Left lobe of liver (tissue), 2 donors: ENCODE measurements at places on chromosomes 2 and 18.

- peak; percentile 22 for DNase-seq
Measured at GRCh38 chr2:239671471-239671870, 270.7 kb upstream of the HDAC4 start.

GRCh38 chr2:187546762-187547333, 7.4 kb downstream of the TFPI start:
- no peak for DNase-seq

GRCh38 chr2:45746888-45747287, 95.4 kb downstream of the PRKCE start:
- DNase-seq: no peak

DNA sequence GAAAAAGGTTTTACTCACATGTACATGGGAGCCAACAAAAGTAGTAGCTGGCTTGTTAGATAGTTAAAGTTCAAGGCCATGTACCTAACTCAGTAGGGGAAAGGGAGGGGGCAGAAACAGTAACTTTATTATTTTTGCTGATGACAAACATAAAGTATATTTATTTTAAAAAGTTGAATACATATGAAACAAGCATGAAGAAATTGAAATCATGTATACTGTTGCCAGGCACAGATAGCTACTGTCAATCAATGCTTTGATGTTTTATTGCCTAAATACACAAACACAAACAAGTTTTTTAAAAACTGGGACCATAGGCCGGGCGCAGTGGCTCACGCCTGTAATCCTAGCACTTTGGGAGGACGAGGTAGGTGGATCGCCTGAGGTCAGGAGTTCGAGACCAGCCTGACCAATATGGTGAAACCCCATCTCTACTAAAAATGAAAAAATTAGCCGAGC, 7.6 kb upstream of the PSD4 start:
- no peak for DNase-seq

GRCh38 chr2:127052057-127052770, 54.7 kb downstream of the BIN1 start:
- no peak for DNase-seq

GRCh38 chr2:10103179-10103578, 19.4 kb upstream of the RRM2 start:
- DNase-seq: no peak

- no peak for DNase-seq
Measured at GRCh38 chr2:15307526-15307925, 253.6 kb downstream of the NBAS start.

- no peak for DNase-seq
Measured at GRCh38 chr2:219398721-219399363, 11.1 kb upstream of the DNPEP start.

- DNase-seq: no peak
Measured at GRCh38 chr2:129781749-129782632, 197.5 kb upstream of the RAB6C start.

- no peak for DNase-seq
Measured at GRCh38 chr2:22282916-22283315, 1102.1 kb upstream of the KLHL29 start.
